ENCODE measurements at places on chromosomes 16 and 17. TPM values are rescaled to one million over a fixed set of nuclear protein-coding genes. Genes with fewer than 3 reads are reported as not detected.

Gene ZNF668
- 10.8 TPM for total RNA-seq

Gene NTN1
- total RNA-seq = not detected

Gene ABCC12
- not detected for total RNA-seq

Gene SULT1A3
- 24.0 TPM for total RNA-seq

Gene CES5A
- total RNA-seq = not detected

Gene SYCE1L
- total RNA-seq = 17.9 TPM

Gene COPRS
- 17.7 TPM for total RNA-seq

Gene CORO7
- 195 TPM for total RNA-seq

Gene SALL1
- not detected for total RNA-seq

Gene RNF135
- 6.9 TPM for total RNA-seq

Gene PRR35
- not detected for total RNA-seq

Gene TEKT5
- total RNA-seq = not detected

Gene KRT34
- total RNA-seq = not detected
